H54 (cell line): ENCODE measurements at places on chromosomes 13 and 19.

DNA sequence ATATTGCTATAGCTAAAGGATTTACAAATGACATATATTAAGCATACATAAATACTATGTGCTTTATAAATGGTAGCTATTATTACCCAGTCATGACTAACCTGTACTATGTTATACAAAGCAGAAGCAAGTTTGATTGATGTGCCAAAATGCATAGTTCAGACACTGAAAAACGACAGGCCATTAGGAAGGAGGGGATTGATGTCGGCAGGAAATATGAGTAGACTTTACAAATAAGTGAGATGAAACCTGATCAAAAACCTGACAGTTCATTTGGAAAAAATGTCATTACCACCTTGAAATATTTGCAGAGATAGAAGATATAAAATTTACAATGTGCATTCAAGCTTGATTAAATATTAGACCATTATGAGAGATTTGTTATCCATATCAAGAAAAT, 38.8 kb upstream of the TPP2 start:
- DNase-seq = no peak

GRCh38 chr13:75541287-75541686, 3.6 kb upstream of the COMMD6 start:
- no peak for DNase-seq

DNA sequence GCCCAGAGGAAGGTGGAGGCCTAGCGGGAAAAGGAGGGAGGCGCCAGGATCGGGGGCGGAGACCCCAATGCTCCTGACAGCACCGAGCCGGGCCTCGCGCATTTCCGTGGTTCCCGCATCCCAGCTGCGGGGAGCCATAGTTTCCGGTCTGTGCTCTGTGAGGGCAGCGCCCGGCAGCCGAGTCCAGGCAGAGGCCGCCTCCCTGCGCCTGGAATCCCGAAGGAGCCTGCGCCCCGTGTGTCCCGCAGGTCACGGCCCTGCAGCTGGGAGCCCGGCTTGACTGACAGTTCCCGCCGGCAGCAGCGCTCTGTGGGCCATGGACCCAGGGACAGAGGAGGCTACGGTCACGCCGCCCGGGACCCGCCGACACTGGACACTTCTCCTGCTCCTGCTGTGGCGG, 74.6 kb upstream of the C13orf46 start:
- no peak for DNase-seq

DNA sequence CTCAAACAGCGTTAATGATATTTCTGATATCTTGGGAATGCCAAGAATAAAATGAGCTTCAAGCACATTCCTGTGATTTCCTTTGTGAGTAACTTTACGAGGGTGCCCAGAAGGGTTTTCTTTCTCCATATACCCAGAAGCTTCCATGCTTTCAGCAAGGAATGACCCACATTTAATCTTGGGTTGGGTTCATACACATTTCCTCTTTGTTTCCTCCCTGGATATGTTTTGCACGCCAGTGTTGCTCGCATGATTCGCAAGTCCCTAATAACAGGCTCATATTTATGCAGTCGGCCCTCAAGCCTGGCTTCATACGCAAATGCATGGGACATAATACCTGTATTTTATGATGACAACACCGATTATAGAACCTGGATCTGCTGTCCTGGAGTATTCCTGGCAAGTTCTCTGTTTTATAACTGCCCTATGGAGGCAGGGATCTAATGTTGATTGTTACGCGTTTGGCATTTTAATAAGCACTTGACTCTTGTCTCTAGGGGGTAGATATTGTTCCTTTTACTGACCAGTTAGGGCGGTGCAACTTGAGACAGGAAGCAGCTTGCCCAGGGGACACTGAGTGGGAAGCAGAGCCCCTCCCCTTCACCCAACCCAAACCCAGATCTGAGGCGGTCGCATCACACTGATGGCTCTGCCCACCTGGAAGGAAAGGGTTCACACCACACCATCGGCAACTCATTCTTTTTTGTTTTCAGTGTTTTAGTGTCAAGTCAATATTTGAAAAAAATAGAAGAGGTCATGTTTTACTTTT, 220.4 kb upstream of the SOX1 start:
- DNase-seq = no peak

GRCh38 chr19:39200803-39201115, 3.3 kb downstream of the SYCN start:
- no peak for DNase-seq

DNA sequence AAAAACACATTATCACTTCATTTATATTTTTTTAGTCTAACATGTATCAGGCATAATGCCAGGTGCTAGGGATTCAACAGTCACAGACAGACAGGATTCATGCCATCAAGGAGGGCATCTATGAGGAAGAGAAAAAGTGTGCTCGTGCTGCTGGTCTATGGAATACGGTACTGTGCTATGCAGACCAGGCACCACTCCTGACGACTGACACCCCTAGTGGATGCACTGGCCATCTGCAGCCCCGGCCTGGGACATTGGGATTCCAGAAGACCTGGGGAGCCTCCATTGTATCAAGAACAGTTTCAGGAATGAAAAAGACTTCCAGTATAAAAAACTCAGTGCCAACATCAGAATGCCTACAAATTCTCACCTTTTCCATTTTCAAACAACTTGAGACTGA, 94.0 kb downstream of the KLF12 start:
- DNase-seq = peak; percentile 30

GRCh38 chr19:34259367-34260095, 5.2 kb downstream of the GARRE1 start:
- no peak for DNase-seq

DNA sequence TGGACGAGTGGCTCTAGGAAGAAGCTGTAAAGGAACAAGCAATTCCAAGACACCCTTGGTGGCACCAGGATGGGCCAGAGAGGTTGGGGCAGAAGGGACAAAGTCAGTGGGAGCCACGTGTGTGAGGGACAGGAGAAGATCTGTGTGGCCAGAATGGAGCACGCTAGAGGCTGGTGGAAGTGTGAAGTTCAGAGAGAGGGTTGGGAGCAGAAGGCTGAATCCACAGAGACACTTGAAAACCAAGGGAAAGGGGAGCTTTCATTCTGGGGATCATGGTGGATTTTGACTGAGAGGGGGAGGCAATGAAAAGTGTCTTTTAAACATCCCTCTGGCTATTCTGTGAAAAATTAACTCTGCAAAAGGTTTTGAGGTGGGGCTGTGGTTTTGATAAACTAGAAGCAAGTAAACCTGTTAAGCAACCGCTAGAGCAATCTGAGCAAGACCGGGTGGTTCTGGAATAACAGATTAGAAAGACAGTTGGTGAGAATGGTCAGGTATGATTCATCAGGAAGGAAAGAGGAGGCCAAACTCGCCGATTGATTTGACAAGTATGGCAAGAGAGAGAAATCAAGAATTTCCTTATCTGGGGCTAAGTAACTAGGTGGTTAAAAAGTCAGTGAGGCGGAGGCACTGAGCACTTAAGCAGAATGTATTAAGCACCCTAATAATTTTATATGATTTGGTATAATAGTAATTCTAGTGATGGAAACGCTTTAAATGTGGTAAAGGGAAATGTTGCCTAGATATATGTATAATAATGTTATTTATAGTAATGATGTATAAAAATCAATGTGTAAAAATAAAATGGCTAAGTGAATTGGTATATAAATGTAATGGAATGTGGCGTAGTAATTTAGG, 140.0 kb downstream of the MYO16 start:
- no peak for DNase-seq

GRCh38 chr19:3670796-3671679, 29.2 kb downstream of the PIP5K1C start:
- no peak for DNase-seq

GRCh38 chr19:49968279-49968922, 7.4 kb upstream of the SIGLEC11 start:
- no peak for DNase-seq

- DNase-seq = no peak
Measured at GRCh38 chr19:17762505-17763229, 11.4 kb downstream of the FCHO1 start.

GRCh38 chr13:21723807-21724505, 53.1 kb downstream of the FGF9 start:
- DNase-seq = no peak

- DNase-seq = no peak
Measured at GRCh38 chr13:42702716-42703115, 78.7 kb upstream of the FAM216B start.

DNA sequence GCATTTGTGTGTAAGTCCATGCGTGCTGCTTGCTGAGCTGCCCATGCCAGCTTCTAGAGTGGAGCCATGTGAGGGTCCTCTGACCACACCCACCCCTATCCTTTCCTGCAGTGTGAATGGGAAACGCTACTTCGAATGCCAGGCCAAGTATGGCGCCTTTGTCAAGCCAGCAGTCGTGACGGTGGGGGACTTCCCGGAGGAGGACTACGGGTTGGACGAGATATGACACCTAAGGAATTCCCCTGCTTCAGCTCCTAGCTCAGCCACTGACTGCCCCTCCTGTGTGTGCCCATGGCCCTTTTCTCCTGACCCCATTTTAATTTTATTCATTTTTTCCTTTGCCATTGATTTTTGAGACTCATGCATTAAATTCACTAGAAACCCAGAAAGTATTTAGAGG, 10.3 kb downstream of the TBCB start:
- no peak for DNase-seq

DNA sequence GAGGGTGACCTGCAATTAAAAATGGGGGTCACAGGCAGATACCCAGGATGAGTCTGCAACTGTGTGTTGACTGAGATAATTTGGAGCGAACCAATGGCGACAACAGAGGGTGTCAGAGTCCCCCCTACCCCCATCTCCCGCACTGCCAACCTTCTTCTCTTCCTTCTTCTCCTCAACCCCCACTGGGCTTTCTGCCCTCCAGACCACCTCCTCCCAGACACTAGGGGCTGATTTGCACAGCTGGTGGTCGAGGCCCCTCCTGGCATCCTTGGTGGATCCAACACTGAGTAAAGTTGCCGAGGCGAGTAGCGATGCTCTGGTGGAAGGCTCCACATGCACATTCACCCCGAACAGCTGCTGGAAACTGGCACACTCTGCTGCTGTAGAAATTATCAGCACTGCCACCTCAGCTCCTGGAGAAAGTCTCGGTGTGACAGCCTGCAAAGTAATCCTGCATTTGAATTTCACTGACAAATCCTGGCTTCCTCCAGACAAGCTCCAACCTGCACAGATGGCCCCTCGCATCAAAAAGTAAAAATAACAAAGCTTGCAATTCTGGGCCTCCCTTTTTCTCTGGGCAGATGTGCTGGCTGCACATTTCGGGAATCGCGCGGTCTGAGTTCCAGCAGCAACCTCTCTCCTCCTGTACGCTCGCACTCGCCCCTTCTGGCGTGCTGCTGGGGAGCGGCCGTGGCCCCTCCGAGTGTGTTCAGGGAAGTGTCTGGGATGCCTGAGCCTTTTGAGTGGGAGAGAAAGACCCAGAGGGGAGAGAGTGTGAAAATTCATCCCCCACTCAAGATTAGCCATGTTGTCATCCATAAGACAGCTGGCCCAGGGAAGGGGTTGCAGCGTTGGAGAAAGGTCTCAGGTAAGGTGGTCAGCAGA, 28.5 kb downstream of the CCNE1 start:
- no peak for DNase-seq

DNA sequence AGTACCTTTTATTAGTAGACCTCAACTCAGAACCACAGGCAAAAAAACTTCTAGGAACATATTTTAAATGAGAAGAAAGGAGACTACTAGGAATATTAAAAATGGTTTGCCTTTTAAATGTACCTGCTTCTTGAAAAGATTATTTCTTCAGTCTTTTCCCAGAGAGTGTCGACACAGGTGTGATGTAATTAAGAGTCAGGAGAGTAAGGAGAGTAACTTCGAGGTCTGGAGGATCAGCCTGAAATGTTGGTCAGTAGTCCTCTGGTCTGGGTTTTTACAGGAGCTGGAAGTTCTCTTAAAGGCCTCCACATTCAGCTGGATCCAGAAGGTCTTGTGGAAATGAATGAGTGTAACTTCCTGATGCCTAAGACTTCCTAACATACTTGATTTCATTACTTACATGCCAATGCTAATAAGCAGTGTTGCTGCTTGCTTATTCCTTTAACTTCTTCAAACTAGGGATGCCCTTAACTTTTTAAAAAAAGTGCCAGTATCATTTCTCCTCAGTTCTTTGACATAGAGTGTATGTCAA, at the start of gene KCTD4:
KCTD4 (minus strand) TSS at position 345 of the 532 bp plus-strand sequence. CDS start 6,478 bp downstream, outside the sequence.
- DNase-seq = no peak

GRCh38 chr19:43596842-43597461, 557 bp downstream of the ZNF576 start:
- DNase-seq = no peak

- DNase-seq = no peak
Measured at GRCh38 chr13:83214452-83214851, 667.8 kb downstream of the SLITRK1 start.

- DNase-seq = no peak
Measured at GRCh38 chr13:28349907-28350654, 144.8 kb downstream of the FLT1 start.

DNA sequence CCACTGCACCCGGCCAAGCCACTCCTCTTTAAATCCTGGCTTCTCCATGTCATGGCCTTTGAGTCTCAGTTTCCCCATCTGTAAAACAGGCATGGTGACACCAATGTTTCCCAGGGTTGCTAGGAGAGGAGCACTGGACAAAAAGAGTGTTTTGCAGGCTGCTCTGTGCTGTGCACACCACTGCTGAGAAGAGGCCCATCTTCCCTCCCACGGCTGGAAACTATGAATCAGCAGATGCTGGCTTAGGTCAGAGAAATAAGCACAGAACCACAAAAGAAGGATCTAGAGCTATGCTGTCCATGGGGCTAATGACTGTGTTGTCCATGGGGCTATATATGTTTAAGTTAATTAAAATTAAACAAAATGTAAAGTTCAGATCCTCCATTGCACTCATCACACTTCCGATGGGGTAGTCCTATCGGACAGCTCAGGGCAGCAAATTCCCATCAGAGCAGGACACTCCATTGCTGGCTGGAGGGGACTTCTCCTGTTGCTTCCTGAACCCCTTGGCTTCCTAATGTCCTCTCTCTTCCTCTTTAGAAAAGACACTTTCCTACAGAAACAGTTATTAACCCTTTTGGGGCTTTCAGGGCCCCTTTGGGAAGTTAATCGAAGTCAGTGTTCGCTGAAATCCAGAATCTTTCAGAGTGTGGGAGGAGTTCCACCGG, 37.1 kb downstream of the TSHZ3 start:
- DNase-seq = peak; percentile 47

GRCh38 chr13:32910530-32910929, 105.7 kb upstream of the KL start:
- DNase-seq = no peak

DNA sequence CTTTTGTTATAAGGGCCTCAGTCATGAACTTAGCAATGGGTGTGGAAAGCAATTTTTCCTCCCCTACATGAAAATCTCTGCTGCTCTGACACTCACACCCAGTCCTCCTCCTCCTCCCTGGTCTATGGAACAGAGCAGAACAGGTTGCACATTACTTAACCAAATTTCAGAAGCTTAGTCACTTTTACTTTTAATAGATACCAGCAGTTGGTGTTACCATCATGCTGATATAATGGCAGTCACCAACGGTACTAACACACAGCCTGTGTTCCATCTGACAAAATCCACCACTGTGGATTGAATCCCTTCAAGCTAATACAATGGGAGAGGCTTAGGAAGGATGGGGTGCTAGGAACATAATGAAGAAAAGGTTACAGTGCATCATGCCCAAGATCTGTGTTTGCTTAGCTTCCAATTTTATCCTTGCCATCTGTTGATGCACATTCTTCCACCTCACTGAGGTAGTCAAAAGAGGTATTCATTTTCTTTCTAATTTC, 9.8 kb downstream of the TPT1 start:
- DNase-seq = no peak
